Testis (tissue), 5 donors: ENCODE measurements at places on chromosomes 7 and 10.
A peak's percentile ranks its signal among the peaks of the same experiment; 100 is the strongest.

GRCh38 chr7:157751951-157752673, 415.3 kb downstream of the DNAJB6 start:
- no peak for DNase-seq

DNA sequence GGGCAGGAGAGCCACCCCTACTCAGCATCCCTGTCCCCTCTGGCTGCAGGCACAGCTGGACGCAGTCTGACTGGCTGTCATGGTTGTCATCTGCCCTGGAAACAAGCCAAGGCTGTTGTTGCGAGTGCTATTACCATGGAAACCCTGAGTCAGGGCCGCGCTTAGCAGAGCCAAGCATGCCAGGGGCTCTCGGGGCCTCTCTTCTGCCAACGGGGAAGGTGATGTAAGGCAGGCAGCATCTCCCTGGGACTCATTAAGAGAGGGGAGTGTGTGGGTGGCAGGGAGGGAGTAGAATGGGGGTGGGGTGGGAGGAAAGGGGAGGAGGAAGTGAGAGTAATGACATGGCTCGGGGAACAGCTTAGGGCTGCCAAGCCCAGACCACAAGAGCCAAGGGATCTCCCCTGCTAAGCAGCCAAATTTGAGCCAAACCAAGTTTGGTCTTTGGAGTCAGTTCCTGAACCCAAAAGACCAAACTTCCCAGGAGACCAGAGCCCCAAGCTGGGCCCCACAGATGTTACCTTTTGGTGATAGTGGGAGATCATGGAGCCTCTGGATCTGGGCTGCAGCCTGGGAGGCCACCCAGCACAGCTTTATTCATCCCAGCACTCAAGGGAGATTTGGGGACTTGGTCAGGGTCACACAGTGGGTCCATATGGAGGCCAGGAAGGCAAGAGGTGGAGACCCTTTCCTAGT, 67.6 kb downstream of the TMEM130 start:
- DNase-seq = no peak

- DNase-seq = no peak
Measured at GRCh38 chr7:37196676-37197075, 252.0 kb downstream of the ELMO1 start.

GRCh38 chr7:42580061-42580460, 331.8 kb downstream of the C7orf25 start:
- DNase-seq = no peak

GRCh38 chr7:76428868-76429805, 4.4 kb downstream of the ZP3 start:
- no peak for DNase-seq

- DNase-seq = peak; percentile 18
Measured at GRCh38 chr10:46787321-46787615, 124.0 kb upstream of the PTPN20 start.

- no peak for DNase-seq
Measured at GRCh38 chr7:81666209-81666608, 103.6 kb downstream of the HGF start.

GRCh38 chr7:82319674-82320118, 123.9 kb downstream of the CACNA2D1 start:
- peak; percentile 90 for DNase-seq

DNA sequence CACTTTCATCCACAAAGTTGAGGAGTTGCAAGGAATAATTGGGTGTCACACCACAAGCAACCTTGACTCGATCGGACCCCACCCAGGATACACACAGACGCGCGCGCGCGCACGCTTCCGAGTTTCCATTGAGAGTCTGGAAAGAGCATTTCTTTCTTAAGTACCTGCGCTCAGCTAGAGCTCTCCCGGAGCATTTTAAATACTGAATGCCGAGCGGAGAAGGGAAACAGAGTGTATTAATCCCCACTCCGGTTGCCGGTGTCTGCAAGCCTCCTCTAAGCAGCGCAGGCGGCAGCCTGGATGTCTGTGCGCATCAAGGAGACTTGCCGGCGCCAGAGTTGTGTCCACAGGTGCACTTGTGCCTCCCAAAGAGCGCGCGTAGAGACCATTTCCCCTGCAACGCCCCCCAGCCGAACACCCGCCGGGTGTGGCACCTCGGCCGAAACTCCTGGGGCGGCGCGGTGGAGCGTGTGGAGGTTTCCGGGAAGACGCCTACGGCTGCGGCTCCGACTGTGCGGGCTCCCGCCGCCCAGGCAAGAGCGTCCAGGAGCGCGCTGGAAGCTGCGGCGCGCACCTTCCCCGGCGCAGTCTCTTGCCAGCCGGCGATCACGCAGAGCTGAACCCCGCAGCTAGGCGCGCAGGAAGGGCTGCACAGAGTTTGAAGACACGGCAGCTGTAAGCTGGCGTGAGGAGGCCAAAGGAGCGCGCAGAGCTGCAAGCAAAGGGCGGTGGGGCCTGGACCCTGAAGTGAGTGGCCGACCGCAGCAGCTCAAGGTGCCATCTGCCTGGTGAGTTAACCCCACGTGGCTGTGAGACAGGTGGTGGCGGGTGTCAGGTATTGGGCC, 1.1 kb upstream of the FEZF1 start:
- peak; percentile 42 for DNase-seq
